Peyer's patch (tissue), 4 donors: ENCODE measurements at places on chromosomes 7 and 10.

GRCh38 chr10:77710081-77710551, 72.5 kb upstream of the KCNMA1 start:
- no peak for DNase-seq

GRCh38 chr10:80522756-80523363, 14.8 kb upstream of the SH2D4B start:
- DNase-seq: no peak

GRCh38 chr7:112306903-112307302, 100.4 kb downstream of the ZNF277 start:
- DNase-seq: no peak

- no peak for DNase-seq
Measured at GRCh38 chr10:77700086-77700485, 62.5 kb upstream of the KCNMA1 start.

DNA sequence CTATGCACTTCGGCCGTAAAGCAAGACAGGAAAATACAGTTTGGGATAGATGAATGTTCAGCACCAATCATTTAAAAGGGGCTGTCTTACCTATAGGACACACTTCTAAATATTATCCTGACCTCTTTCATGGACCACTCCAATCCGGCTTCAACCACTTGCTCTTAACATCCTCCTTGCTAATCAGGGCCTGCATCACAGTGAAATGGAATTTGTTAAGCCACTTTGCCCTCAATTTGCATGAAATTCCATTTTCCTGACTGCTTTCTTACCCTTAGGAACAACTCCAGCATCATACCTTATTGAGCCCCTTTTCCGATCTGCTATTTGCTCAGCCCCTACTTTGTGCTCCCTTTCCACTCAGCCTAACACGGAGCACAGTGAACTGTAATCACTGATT, 667.3 kb downstream of the PHTF2 start:
- no peak for DNase-seq

GRCh38 chr10:35852721-35853120, 210.6 kb upstream of the FZD8 start:
- DNase-seq: no peak

DNA sequence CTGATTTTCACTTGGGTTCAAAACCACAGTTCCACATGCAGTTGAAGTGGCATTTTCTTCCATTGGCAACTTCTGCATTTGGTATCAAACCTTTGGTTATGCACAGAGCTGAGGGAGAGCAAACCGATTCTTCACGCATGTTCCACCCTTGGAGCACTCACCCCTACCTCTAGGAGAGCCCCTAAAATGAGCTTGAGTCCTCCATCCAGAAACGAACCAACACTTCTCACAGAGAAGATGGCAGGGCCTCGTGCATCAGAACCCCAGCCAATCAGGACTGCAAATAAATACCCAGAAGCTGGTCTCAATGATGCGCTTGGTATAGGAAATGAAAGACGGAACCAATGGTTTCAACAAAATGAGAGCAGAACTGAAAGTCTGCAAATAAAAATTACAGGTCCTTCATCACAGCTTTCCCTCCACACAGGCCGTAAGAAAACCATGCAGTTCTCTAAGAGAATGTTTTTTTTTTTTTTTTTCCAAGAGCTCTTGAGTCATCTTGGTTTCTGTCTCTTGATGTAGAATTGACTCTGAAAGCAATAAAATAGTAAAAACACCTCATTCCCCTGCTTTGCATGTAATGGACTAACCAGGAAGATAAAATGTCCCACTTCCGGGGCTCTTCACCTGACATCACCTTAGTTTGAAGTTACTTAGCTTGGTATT, 23.9 kb downstream of the KLF6 start:
- no peak for DNase-seq

DNA sequence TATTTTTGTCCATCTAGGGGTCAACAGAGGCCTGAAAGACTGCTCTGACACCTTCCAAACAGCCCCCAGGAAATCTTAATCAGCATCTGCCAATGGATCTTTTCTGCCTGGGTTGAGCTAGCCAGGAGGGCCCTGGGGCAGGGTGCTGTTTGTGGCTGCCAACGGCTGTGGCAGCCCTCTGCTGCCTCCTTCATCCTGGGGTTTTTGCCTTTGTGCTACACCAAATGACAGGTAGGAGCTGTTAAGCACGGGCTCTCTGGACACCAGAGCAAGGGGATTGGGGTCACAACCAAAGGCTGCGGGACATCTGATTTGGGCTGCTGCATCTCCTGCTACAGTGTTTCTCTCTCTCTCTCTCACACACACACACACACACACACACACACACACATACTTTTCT, 2.0 kb upstream of the KIAA1217 start:
- no peak for DNase-seq

- DNase-seq: no peak
Measured at GRCh38 chr7:14899030-14899429, 3.5 kb downstream of the DGKB start.

DNA sequence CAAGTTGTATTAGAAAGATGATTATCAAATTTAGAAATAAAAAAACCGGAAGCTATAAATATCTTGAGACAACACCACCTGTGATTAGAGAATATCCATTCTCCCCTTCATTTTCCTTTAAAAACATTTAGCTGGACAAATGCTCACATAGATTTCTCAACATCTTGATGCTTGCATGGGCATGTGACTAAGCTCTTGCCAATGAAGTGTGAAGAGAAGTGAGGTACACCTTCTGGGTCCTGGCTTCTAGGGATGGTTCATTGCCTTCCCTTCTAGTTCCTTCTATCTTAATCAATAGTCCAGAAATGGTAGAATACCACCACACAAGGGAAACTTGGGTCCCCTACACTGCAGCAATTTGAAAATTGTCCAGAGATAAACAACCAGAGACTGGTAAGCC, 41.0 kb downstream of the WAPL start:
- DNase-seq: no peak

GRCh38 chr7:85055906-85056305, 130.9 kb downstream of the SEMA3D start:
- DNase-seq: no peak

DNA sequence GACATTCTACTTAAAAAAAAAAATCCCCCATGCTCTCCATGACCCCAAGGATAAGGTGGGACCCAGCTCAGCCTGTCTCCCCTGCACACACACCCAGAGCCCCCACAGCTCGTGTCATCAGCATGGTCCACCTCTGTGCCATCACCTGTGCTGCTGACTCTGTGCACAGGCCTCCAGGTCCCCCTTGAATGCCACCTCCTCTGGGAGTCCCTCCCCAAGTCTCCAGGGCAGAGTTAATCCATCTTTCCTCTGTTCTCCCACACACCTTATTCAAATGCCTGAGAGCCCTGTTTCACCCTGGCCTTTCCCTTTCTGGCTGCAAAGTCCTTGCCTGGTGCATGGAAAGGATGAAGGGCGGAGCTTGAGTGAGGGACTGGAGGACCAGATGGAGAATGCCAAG, 194.1 kb upstream of the LYZL2 start:
- DNase-seq: no peak

DNA sequence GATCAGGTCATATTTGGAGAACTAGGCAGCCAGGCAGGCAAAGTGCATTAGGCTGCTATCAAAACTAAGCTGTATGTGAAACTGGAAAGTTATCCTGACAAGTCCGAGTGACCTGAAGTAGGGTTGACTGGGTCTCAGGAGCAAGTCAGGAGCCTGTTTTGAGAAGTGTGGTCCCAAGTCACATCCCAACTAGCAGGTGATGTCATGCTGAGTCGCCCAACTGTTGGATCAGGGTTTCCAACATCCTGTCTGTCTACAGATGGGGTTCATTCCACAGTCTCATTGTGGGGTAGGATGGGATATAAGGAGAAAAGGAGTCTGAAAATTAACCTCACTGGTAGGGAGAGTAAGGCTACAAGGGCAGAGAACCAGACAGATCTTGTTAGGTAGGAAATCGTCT, 27.0 kb downstream of the SLC26A4 start:
- DNase-seq: no peak
